ENCODE measurements at places on chromosomes 13 and 19.

GRCh38 chr13:49441846-49442245, 2.0 kb downstream of the CAB39L start:
- DNase-seq, result no peak

DNA sequence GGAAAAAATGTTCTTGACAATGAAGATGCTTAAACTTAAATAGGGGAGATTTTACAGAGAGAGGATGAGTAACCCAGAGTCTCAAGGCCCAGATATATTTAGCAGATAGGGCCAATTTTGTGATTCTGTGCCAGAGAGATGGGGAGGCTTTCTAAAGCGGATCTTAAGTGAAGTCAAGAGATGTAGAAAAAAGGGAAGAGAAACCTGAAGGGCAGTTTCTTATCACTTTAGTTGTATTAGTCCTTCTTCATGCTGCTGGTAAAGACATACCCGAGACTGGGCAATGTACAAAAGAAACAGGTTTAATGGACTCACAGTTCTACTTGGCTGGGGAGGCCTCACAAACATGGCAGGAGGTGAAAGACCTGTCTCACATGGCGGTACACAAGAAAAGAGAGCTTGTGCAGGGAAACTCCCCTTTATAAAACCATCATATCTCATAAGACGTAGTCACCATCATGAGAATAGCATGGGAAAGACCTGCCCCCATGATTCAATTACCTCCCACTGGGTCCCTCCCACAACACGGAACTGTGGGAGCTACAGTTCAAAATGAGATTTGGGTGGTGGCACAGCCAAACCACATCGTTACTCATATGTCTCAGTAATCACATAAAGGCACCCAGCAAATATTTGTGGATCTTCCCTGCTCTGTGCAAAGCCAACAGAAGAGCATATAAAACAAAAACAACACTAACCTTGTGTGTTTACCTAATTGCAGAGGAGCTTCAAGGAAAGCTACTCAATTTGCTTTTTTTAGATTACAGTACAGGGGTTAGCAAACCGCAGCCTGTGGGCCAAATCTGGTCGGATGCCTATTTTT, 102.6 kb upstream of the MYCBP2 start:
- no peak for DNase-seq

DNA sequence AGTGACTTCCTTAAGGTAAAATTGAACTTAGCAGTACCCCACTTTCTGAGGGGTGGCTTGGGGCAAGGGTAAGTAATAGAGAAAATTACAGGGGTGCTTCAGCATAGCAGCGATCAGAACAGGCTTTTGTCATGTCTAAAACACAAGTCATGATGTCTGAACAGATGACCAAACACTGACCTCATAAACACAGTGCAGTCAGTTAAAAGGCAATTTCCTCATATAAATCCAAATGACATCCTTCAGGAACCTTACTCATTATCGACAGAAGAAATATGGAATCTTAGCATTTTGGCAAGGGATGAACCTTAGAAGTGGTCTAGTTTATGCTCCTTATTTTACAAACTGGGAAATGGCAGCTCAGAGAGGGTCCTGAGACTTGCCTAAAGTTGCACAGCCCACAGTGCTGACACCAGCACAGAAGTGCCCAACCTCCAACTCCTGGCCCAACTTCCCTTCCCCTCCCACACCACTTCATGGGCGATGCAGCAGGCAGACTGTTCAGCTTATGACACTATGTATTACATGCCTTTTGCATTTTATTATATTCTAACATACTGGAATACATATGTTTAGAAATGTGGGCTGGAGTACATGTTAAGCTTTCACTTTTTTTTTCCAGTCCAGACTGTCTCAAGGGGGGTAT, 3.6 kb downstream of the GJA3 start:
- no peak for DNase-seq

GRCh38 chr13:81757348-81757970, 1416.5 kb upstream of the SPRY2 start:
- no peak for DNase-seq

GRCh38 chr13:62643799-62644524, 1228.3 kb upstream of the PCDH20 start:
- no peak for DNase-seq

DNA sequence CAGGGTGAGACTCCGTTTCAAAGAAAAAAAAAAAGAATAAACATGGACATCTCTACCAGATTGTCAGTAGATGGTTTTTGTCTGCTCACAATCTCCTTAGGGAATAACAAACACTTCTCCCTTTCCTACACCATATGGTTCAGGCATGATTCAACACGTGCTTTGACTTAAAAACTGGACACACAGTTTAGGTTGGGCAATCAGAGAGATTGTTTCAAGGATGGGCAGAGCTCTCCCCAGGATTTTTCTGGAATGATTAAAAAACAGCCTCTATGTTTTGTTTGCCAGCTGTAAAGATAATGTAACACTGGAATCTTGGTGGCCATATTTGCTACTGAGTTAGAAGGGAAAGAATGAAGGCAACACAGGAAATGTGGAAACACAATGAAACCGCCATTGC, 150.1 kb upstream of the TSC22D1 start:
- DNase-seq, result peak; percentile 92

DNA sequence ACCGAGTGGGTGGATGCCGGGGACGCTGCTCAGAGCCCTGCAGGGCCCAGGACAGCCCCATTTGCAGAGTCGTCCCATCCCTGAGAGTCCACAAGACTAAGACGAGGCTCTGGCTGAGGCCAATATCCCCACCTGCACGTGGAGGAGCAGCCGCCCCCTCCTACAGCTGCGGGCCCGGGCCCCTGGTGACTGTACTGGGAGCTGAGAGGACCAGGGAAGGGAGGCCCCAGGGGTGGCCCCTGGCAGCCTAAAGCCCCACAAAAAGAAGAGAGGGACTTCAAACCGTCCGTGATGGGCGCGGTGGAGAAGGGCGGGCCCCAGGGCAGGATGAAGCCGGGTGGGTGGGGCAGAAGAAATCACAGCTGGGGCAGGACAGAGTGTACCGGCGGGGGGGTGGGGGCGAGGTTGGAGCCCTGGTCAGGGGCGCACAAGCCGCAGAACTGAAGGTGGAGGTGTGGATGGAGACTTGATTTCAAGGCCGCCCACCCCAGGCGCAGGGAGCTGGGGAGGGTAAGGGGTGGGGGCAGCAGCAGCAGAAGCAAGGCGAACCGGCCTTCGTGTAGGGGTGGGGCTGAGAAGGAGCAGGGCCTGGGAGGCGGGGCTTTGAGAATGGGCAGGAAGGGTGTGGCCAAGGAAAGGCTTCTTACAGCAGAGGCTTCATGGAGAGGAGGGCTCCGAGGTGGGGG, 12.9 kb downstream of the CFD start:
- DNase-seq, result peak; percentile 47

GRCh38 chr19:12440541-12441316, at the start of gene ZNF443:
TSS of gene ZNF443 (minus strand) at chr19:12441021. CDS start at chr19:12440914, 107 bp downstream.
- peak; percentile 96 for DNase-seq
